ENCODE measurements at places on chromosomes 16 and 17.
A peak's percentile ranks its signal among the peaks of the same experiment; 100 is the strongest.

DNA sequence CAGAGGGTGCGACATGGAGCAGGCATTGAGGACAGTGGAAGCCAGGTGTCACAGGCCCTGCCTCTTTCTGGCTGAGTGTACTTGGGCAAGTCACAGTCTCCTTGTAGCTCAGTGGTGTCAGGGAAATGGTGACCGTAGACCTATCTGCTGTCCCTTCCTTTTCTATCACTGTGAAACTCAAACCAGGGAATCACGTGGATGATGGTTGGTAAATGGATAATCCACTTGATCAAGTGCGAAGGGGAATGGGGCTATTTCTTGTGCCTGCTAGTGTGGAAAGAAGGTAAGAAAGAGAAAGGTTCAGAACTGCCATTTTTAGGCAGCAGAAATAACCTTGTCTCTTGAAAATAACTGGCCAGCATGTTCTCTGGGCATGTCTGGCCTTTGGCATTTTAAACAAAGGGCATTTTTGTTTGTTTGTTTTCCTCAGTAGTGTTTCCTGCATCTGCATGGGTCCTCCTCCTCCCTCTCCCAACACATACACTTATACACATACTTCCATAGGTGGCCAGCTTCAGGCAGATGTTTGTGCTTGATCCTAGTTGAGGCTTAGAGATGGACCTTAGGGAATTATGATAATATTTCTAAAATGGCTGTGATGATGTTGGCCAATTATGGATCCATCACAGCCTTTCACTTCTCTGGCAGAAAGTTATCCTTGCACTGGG lies 7.1 kb downstream of the TBX4 start:
- no peak for DNase-seq

DNA sequence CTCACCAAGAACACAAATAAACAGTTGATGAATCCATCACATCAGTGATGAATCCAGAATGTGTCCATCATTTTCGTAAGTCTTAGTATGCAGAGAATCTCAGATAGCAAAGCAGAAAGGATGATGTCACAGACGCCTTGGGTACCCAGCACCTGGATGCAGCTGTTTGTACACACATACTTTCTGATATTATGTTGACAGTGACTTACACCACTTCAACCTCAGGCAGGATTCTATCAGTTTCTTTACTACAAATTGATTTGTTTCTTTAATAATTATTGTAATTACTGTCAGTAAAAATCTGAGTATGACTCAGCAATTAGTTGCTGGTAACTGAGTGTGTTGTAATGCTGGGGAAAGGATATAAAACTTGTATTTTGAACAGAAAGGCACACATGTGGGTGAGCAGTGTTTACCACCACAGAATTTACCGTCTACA lies 159.8 kb downstream of the RPTOR start:
- no peak for DNase-seq

DNA sequence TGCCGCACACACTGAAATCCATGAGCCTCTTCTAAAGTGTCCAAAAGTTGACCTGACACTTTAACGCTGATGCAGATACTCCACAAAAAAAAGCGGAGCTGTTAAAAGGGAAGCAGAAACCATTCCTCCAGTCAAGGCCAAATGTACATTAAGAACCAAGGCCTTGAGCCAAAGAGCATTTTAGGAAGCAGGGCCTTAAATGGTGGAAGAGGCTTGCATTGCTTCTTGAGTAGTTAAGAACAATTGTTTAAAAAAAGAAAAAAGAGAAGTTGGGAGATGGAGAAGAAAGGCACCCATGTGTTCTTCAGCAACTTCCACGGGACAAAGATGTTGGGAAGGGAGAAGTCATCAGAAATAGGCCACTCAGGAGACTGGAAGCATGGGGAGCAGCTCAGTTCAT lies 6.3 kb downstream of the ZFHX3 start:
- no peak for DNase-seq

DNA sequence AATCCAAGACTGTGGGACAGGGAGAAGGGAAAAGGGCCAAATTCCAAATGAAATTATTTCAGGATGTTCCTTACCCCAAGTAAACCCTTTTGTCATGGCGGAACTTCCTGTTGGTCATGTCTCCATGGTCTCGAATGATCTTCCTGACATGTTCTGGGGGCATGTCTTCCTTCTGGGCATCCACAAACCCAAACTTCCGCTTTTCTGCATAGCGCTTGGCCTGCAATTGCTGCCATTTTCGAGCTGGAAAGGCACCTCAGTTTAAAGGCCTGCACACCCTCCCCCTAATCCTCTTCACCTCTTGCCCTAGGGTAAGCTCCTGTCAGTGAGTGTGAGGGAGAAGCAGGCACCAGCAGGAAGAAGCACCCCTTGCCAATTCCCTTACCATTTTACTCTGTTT lies 1.2 kb downstream of the PRPF8 start:
- no peak for DNase-seq

DNA sequence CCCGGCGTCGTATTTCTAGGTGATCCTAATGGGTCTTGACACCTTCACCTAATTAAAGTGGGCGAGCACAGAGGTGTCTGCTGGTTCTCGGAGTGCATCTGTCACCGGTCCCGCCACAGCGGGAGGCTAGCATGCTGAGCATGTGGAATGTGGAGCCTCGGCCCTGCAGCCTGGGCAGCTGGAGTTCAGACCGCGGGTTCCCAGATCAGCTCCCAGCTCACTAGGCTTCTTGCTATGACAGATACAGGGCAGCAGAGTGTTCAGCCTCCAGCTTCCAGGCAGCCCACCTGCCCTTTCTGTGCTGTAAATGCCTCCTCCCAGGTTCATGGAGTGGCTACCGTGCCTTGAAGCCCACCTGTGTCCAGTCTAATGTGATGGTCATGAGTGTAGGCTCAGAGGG lies 166.7 kb downstream of the CPPED1 start:
- no peak for DNase-seq

- DNase-seq = no peak
These were observed 7.5 kb downstream of the TPSG1 start for GRCh38 chr16:1217526-1217925.

DNA sequence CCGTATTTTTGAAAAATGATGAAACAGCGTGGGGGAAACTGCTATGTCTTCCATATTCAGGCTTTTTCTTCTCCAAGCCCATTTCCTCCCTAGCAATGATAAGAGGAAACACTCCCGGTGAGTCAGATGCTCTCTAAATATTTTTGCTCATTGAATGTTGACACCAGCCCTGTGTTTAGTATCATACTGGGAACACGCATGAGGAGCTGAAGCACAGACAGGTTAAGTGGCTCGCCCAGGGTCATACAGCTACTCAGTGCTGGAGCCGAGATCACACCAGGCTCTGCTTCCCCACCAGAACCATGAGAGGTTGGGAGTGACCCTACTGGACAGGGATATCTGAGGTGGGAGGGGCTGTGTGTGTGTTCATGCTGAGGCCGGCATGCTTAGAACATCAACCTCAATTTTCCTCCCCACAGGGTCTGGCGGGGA lies 37.8 kb upstream of the ADGRG1 start:
- DNase-seq = no peak

GRCh38 chr16:84717484-84717883 lies 17.7 kb downstream of the USP10 start:
- DNase-seq = no peak

DNA sequence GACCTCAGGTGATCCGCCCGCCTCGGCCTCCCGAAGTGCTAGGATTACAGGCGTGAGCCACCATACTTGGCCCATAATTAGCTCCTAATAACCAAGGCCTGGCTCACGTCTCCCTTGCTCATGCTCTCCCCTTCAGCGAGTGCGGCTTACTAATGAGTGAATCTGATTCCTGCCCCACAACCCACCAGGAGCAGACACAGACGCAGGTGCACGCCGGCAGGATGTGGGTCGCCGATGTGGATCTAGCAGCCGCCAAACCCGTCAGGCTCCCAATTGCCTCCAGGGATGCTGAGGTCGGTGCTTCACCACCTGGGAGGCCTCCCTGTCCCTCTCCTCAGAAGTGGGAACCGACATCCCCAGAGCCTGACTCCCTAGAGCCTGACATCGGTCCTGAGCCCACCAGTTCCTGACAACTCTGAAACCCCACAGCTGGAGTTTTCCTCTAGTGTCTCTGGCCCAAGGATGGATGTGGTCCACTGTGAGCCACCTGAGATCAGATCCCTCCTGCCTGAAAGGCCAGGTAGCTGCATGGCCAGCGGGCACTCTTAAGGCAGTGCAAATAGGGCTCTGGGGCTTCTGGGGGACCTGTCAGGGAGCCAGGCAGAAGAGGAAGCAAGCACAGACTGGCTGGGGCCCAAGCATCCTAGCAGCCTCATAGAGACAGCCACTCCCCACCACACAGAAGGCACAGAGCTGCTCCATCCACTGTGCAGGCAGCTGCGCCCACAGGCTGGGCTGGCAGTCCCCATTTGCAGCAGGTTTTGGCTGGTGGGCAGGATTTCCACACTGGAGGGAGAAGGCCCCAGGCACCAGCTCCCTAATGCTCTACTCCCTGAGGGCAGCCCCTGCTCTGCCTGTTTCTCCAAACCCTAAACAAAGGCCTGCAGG lies 10.8 kb downstream of the EXOC7 start:
- DNase-seq = no peak

GRCh38 chr16:660459-661183 lies 7.3 kb upstream of the RHOT2 start:
- peak; percentile 48 for DNase-seq

- DNase-seq = no peak
These were observed 20.1 kb downstream of the ORC6 start for GRCh38 chr16:46709469-46710005.

DNA sequence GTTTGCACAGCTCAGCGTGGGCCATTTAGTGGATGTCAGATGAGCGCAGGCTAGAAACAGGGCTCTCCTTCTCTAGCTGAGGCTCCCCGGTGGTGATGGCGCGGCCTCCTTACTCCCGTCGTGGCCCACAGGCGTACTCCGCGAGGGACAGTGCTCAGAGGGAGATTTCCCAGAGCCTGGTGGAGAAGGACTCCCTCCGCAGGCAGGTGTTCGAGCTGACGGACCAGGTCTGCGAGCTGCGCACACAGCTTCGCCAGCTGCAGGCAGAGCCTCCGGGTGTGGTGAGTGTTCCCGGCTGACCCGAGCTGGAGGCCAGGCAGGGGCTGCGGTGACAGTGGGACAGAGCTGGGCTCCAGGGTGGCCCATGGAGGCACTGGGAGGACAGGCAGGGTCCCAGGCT lies 21.4 kb downstream of the CARD14 start:
- no peak for DNase-seq

- DNase-seq = no peak
These were observed 21.0 kb downstream of the PRCD start for GRCh38 chr17:76560877-76561221.

All from activated CD4-positive, alpha-beta T cell treated with anti-CD3 and anti-CD28 coated beads, Interleukin-2, amount 50 U/mL, for 24 hours (primary cell).